GM12878 (cell line): ENCODE measurements at places on chromosomes 12 and 14. TPM values are rescaled to one million over a fixed set of nuclear protein-coding genes. Genes with fewer than 3 reads are reported as not detected.

DNA sequence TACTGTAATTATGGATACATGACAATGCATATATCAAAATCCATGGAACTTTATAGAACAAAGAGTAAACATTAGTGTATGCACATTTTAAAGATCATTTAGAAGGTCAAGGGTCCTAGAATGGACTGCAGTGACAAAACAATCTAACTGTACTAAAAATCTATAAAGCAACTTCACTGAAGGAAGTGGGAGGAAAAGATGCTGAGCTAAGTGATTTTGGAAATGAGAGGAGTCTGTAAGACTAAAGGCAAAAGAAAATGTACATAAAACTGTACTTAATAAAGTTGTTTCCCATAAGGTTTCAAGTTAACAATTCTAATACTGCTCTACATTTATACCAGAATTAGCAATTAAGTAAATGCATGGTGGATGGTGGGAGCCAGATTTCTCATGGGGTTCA lies 46.9 kb upstream of the HIF1A start:
- no peak for DNase-seq

GRCh38 chr14:64979336-64980074 lies 7.2 kb upstream of the FNTB start:
- DNase-seq = no peak

DNA sequence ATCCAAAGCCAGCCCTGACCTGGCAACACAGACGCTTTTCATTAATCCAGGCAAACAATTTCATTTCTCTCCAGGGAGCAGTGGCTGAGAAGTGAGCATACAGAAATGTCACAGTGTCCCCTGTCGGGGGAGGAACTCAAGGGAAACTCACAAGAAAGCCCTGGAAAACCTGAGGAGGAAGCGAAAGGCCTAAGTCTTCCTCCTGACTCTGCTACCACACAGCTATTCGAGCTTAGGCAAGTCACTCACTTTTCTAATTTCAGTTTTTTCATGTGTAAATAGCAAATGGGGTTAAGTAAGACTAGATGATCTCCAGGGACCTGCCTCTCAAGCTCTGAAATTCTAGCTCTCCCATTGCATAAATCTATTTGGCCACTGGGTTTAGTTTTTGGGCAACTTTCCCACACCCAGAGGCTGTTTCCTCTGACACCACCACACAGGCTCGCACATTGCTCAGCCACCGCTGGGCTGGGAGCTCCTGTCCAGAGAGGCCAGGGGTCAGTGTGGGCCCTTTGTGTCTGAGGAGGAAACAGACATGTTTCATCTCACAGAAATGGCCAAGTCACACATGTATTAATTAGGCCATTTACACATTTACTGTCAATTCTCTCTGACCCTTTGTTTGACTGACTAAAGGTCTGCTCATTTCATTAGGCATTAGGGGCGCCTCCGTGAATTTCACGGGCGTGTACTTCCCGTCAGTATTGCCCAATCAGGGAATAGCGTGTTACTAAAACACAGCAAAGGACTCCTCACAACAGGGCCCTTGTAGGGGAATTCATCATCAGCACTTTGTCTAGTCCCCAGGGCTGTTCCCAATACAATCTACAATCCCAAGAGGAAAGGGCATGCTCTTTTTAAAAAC lies 9.8 kb upstream of the PNMA1 start:
- DNase-seq = no peak

The METAP2 gene
- 59.2 and 61.2 TPM in 2 replicates for polyA plus RNA-seq

The MANSC4 gene
- not detected in 2 replicates for polyA plus RNA-seq

GRCh38 chr12:29816874-29817725 lies 33.4 kb upstream of the TMTC1 start:
- DNase-seq = no peak

- no peak for DNase-seq
Observed at GRCh38 chr14:102905116-102906108, 17.1 kb upstream of the AMN start.

The IL23A gene
- 1.8 and 5.6 TPM in 2 replicates for polyA plus RNA-seq

The TRMT61A gene
- polyA plus RNA-seq = 21.9 TPM in 2 replicates

DNA sequence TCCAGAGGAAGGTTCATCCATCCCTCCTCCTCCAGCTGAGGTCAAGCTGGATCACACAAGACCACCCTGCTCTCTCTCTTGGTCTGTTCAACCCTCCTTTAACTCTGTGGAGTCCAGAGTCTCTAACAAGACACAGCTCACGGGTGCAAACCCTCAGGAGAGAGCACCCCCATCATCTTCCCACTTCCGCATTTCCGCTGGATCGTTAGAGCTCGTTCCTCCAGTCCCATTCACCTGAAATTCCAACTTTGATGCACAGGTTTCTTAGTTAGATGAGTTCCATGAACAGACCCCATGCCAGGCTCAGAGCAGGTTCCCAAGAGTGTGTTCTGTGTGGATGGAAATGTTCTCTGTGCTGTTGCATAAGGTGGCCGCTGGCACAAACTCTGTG lies 44.5 kb upstream of the P2RX7 start:
- DNase-seq = no peak

- DNase-seq = no peak
Observed at GRCh38 chr14:105862581-105863239, 336.3 kb downstream of the TMEM121 start.

- no peak for DNase-seq
Observed at GRCh38 chr12:55072083-55072482, 52.3 kb downstream of the NEUROD4 start.
